ENCODE measurements at places on chromosomes 16 and 17.

DNA sequence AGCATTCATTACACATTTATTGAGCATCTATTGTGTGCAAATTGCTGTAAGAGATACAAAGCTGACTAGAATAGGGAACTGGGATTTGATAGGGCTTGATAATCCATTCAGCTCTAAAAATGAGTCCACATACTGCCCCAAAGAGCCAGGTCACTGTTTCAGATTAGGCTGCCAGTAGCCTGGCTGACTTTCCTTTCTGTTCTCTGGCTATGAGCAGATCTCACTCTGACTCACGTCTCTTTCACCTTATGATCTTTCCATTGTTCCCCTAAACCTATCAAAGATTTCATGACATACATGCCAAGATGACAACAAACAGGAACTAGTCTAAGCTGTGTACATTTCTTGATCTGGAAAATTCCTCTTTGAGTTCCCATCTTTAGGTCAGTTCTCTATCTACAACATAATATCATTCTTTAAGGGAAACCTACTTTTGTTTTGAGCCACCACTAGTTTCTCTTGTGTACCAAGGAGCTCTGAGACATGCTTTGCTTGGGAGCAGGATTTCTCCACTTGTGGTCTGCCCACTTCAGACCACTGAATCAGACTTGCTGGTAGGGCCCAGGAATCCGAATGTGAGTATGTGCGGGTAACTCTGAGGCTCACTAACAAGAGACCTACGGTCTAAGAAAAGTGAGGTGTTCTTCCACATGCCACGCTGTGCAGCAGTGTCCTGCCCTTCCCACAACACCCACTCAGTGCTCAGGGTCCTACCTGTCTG lies 40.9 kb upstream of the ICAM2 start:
- DNase-seq = no peak

GRCh38 chr16:82864332-82865040 lies 237.7 kb downstream of the CDH13 start:
- DNase-seq = no peak

GRCh38 chr16:53600126-53600525 lies 97.1 kb upstream of the AKTIP start:
- DNase-seq = no peak

DNA sequence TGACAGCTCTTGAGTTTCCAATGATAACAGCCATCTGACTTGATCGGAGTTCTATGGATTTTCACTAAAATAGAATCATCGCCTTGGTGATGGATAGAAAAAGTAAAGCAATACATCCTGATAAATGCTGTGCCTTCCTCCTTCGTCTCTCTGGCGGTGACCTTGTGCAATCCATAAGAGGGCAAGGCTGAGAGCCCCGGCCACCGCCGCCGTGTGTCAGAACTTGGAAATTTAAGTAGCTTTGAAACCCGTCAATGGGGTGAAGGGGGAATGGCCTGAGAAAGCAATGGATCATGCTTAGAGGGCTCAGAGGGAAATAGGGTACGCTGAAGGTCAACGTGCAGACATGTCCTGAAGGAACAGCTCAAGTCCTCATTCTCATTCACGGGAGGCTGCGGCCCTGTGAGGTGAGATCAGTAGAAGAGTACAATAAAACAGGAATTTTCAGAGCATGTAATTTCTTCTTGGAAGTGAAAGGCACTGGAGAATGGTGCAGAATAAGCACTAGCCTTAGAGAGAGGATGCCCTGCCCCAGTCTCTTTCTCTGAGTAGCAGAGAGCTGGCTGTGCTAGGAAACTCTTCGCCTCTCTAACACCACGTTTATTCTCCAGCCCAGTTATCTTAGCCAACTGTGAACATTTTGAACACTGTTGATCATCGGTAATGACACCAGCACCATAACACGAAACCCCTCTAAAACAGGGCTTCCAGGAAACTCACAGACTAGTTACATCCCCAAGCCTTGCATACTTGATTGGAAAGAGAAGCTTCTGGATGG lies 573.5 kb downstream of the WWOX start:
- DNase-seq = no peak

GRCh38 chr17:70503449-70503848 lies 334.1 kb downstream of the KCNJ2 start:
- DNase-seq = no peak

GRCh38 chr17:915538-916201 lies 63.9 kb downstream of the NXN start:
- peak; percentile 59 for DNase-seq

- DNase-seq = no peak
Measured at GRCh38 chr17:73759324-73759723, 115.1 kb upstream of the SDK2 start.

GRCh38 chr17:45087504-45087975 lies 26.4 kb downstream of the NMT1 start:
- no peak for DNase-seq

GRCh38 chr16:10760858-10761257 lies 17.2 kb downstream of the NUBP1 start:
- DNase-seq = no peak

- no peak for DNase-seq
Measured at GRCh38 chr17:81339534-81340296, 44.6 kb upstream of the SLC38A10 start.

DNA sequence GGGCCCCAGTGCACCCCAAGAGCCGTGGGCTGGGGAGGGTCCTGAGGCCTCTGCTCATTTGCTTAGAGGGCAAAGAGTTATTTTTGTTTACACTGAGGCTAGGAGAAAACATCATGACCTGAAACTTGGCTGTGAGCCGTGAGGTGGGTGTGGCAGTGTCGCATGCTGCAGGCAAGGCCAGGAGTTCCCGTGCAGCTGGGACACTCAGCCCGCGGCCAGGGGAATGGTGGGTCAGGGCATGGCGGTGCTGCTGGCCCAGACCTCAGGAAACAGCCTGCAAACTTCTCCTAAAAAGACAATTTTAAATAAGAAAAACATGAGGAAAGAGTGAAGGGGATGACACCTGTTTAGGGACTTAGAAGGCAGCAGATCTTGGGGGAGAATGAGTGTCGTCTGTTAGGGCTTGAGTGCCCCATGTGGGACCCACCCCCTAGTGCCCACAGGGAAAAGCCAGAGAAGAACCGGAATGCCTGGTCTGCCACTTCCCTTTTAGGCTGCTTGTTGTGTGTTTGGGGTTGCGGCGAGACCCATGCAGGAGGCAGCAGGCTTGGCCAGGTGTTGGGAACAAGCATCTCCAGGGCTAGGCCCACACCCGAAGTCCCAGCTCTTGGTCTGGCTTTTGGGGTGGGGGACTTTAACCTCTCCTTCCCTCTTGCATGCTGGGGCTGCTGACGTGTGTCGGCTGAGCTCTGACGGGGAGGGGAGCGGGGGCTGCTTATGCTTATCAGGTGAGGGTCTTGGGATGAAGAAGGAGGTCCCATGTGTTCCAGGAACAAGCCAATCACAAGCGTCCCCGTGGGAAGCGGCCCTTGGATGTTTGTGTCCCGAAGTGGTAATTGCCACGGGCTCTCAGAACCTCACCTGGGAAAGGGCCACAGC lies 80.9 kb upstream of the GNG13 start:
- no peak for DNase-seq

- peak; percentile 82 for DNase-seq
Measured at GRCh38 chr17:41308251-41308917, 725 bp downstream of the KRTAP16-1 start.

GRCh38 chr16:69873783-69874182 lies 77.4 kb upstream of the CLEC18A start:
- no peak for DNase-seq

GRCh38 chr16:2839650-2840450 lies 9.7 kb downstream of the ZG16B start:
- no peak for DNase-seq

DNA sequence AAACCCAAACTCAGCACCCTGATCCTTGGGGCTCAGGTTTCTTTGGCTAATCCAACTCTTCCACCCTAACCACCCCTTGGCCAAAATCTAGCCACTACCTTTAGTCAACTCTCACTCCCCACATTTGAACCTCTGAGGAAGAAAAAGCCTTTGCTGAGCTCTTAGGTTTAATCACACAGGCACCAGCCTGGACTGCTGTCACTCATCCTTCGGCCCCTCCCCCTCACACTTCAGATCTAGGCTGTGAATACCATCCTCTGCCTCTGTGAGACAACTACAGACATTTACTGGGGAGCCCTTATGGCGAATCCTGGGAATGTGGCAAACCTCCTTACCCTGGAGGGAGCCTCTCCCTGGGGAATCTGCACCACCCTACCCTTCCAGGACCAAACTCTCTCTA lies 5.3 kb upstream of the RNASEK start:
- DNase-seq = no peak

DNA sequence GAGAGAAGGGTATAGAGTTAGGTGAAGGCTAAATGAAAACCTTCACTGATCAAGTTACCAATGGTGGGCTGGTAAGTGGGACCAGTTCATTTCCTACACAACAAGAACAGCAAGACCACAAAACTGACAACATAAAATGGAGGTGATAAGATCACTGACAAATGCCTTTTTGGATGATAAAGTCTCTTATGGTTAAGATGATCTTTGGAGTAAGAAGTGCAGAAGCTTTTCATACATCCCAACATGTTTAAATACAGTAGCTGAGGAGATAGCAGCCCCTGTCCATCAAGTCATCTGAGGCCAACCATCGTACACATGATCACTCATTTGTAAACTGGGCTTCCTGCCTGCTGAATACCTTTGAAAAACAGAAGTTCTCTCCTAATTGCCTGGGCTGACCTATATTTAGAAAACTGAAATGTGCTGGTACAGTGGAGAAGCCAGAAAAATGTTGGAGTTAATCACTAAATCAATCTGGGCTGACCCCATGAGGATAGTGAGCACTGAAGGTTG lies 259.0 kb upstream of the ZFHX3 start:
- DNase-seq = no peak

DNA sequence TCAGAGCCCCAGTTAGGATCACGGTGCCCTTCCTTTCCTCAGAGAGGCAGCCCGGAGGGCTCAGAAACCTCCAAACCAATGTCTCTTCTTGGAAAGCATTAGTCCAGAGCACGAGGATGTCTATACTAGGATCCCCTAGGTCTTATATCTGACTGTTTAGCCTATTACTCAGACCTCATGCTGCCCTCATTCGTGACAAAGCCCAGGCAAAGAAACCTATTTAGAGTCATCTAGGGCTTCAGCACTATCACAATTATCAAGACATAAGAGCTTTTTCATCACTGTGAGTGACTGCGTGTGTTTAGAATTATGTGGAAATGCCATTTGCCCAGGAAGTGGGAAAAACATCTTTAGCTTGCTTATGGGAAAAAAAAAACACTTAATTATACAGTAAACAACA lies 159.8 kb upstream of the NOL11 start:
- DNase-seq = no peak

GRCh38 chr16:47987136-47987535 lies 168.7 kb downstream of the ABCC12 start:
- DNase-seq = no peak

DNA sequence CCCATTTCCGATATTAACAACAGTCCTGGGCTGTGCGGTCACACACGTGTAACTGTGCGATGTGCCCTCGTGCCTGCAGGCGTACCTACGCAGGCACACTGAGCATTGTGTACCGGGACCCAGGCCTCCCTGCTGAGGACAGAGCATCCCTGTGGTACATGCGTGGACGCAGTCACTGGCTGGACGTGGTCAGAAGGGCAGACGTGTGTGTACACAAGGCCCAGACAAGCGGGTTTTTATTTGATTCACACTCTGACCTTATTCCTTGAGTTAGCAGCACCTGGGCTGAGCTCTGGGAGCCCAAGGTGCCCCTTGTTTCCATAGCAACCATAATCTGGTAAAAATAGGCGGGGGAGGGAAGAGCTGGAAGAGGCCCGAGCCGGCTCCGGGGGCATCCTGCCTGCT lies 19.5 kb downstream of the RAP1GAP2 start:
- DNase-seq = no peak

DNA sequence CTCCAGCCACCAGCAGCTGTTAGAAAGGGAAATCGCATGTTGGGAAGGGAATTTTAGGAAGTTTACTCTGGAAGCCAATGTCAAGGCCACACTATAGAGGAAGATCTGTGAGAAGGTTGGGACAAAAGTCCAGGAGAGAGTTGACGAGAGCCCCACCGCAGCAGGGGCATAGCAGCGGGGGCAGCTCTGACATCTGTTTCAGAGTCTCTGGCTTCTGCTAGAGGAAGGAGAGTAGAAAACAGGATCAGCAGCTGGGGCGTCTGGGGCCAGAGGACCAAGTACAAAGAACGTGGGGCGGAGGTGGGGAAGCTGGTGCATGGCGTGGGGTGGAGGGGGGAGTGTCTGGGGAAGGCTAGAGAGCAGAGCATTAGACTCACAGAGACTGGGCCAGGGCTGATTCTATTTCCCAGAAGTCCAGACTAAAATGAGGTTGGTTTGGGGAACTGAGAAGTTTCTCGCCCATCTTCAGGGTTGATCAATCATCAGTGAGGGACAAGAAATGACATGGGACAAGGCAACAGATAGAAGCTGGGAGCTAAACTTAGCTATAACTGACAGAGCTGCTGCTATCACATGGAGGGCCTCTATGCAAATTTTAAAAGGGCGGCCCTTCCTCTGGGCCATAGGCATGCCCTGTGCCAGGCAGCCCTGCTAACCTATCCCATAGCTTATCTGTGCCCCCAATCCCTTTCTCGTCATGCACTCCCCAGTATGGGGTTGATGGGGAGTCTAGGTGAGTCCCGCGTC lies 1.2 kb downstream of the RABEP2 start:
- DNase-seq = no peak

- DNase-seq = no peak
Measured at GRCh38 chr17:78252111-78252634, 20.7 kb downstream of the TMEM235 start.
